Activated naive CD8-positive, alpha-beta T cell treated with anti-CD3 and anti-CD28 coated beads for 36 hours (primary cell): ENCODE measurements at places on chromosomes 3 and 15. TPM values are rescaled to one million over a fixed set of nuclear protein-coding genes. Genes with fewer than 3 reads are reported as not detected.

The ZNF619 gene
- total RNA-seq = 6.4 TPM

The GATA2 gene
- total RNA-seq = 0.24 TPM

The TMED3 gene
- 47.4 TPM for total RNA-seq

The NCK1 gene
- total RNA-seq = 25.5 TPM

The KLHL6 gene
- 26.6 TPM for total RNA-seq

The SPTBN5 gene
- 0.30 TPM for total RNA-seq

The OCA2 gene
- total RNA-seq = not detected

The GXYLT2 gene
- 0.16 TPM for total RNA-seq

The OXTR gene
- 0.60 TPM for total RNA-seq

The SNRPN gene
- 68.2 TPM for total RNA-seq

The CPNE4 gene
- total RNA-seq = not detected

The TGM4 gene
- total RNA-seq = not detected

The MDFIC2 gene
- not detected for total RNA-seq

The SLC7A14 gene
- total RNA-seq = not detected

The CCNDBP1 gene
- 40.2 TPM for total RNA-seq

The TMIE gene
- 0.41 TPM for total RNA-seq

The BAHD1 gene
- 18.0 TPM for total RNA-seq

The FBXW12 gene
- total RNA-seq = not detected

The DUOX1 gene
- 0.14 TPM for total RNA-seq

The DPPA2 gene
- total RNA-seq = not detected
